RWPE1 (cell line): ENCODE measurements at places on chromosomes 2 and 18.
A peak's percentile ranks its signal among the peaks of the same experiment; 100 is the strongest.

GRCh38 chr18:62396967-62397366, 71.9 kb downstream of the TNFRSF11A start:
- DNase-seq, result no peak

- no peak for DNase-seq
These were observed 108.5 kb upstream of the LYPD6 start for GRCh38 chr2:149221898-149222297.

DNA sequence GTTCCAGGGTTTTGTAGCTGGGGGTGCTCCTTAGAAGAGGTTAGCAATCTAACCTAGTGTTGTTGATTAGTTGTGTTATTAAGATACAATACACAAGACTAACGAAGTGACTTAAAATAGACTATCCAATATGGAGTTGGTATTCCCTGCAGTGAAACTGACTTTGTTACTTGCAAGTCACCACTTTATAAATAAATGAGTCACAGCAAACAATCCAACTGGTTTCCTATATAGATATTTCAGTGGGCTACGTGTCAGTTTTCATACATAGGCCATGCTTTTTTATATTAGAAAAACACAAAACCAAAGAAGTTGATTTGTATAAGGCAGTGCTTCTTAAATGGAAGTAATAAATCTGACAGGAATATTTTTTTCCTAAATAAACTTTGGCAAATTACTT, 274.0 kb downstream of the CAMKMT start:
- DNase-seq, result no peak

DNA sequence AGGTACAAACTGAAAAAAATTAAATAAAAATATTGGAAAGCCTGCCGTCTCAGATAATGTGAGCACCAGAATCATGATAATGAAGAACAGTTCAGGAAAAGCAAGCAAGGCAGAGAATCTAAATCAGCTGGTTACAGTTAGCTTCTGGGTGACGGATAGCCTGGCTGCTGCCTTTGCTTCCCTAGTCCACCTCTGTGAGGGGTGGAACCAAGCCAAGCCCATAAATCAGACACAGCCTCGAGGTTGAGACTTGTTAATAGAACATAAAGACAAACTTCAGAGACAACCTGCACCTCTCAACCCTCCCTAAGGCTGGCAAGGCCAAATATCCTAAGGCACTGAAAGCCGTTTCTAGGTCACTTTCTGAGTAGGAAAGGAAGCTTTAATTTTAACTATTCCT, 334.7 kb upstream of the SLC39A10 start:
- peak; percentile 25 for DNase-seq

GRCh38 chr2:75603477-75603876, 42.7 kb upstream of the EVA1A start:
- DNase-seq, result no peak

DNA sequence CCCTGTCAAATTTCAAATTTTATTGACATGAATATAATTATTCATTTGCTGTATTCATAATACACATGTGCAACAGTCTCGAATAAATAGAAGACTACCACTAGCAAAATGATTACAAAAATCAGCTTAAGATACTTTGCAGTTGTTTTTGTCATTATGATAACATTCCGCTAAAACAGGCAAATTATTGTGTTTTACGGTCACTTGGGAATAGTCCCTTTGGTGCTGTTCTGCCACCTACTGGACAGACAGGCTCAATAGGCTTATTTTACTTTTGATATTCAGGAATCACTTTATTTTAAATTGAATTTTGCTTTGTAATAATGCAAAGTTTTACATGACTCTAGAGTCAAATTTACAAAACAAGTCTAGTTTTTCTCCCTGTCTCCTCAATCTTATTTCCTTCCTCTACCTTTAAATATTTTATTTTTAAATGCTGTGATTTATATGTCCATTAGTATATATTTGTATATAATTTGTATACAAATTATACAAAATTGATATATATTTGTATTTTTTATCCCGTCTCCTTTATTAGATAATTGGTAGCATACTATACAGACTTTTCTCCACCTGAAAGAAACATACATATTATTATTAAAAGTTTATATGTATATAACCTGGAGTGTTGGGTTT, 456.3 kb downstream of the DLGAP1 start:
- peak; percentile 29 for DNase-seq

- DNase-seq, result no peak
These were observed 49.7 kb upstream of the ZNF516 start for GRCh38 chr18:76544511-76545345.

GRCh38 chr2:195003881-195004471, 653.0 kb upstream of the SLC39A10 start:
- DNase-seq, result no peak

GRCh38 chr18:78979056-78979729, 425 bp upstream of the SALL3 start:
- no peak for DNase-seq
